Stimulated activated CD8-positive, alpha-beta memory T cell treated with anti-CD3 and anti-CD28 coated beads, Interleukin-2, amount 100 ng/mL, for 1 hour (primary cell): ENCODE measurements at places on chromosomes 7 and 10.

DNA sequence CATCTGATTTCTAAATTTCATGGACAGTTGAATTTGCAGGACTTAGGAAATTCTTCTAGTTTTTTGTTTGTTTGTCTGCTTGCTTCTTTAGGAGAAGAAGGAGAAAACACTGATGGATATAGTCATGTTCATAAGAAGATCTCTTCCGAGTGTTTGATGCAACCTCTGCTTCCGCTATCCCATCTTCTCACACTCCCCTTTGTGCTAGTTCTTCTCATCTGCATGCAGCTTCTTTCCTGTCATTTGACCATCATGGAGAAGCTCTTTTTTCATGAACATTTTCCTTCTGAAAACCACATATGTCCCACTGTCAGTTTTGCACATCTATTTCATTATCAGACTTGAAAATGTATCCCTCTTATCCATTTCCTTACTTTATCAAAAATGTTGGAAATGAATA lies 346.9 kb upstream of the PRKCQ start:
- DNase-seq = no peak

DNA sequence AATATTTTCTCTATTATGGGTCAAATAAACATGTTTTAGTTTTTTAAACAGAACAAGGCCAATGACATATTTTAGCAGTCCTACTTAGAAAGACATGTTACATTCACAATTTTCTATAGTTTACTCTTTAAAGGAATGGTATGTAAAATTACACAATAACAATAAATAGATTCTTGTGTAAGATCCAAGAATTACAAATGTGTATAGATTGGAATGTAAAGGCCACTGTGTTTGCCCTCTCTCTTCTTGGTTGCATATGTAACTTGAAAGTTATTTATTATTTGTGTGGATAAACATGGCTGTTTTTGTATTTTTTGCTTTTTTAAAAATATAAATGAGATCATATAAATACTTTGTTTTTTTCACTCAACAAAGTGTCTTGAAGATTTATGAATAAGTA lies 979.3 kb upstream of the CELF2 start:
- DNase-seq = no peak

DNA sequence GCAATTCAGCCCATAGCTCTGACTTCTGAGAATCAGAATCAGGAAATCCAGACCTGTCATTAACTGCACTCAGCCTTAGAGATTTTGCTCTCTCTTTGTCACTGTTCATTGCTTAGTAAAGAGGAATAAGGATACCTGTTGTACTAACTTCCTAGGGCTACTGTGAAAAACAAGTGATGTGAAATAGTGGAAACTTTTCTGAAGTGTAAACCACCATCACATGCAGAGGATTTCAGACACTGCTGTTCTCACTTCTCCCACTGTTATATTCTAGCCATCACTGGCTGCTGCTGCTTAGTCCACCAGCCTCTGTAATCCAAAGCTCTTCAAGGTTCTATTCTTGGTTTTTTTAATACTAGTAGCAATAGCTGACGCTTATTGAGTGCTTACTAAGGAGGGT lies 129.6 kb upstream of the CCDC6 start:
- no peak for DNase-seq

- no peak for DNase-seq
Observed at GRCh38 chr7:74371381-74372341, 82.0 kb upstream of the GTF2IRD1 start.

- no peak for DNase-seq
Observed at GRCh38 chr7:140144821-140145220, 32.0 kb downstream of the KDM7A start.
